ENCODE measurements at places on chromosomes 1 and 21.

DNA sequence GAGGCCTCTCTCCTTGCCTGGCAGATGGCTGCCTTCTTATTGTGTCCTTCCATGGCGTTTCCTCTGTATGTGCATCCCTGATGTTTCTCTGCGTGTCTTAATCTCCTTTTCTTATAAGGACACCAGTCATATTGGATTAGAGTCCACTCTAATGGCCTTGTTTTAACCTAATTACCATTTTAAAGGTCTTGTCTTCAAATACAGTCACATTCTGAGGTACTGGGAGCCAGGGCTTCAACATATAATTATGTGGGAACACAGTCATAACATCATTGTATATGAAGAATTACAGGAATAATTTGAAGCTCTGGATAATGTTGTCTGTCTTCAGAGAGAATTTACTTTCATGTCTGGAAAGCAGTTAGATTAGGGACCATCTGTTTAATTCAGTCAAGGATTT, 56.4 kb upstream of the PTGFR start:
- DNase-seq, result no peak

DNA sequence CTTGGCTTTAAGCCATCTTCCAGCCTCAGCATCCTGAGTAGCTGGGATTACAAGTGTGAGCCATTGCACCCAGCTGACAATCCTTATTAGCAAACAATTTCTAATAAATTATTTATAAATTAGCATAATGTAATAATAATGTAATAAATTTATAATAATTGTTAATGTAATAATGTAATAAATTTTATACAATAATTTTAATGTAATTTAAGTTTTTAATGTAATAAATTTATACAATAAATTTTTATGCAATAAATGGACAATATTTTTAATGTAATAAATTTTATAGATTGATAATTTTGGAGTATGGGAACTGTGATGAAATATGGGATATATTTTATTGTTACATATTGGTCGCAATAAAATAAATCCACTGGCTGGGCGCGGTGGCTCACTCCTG, 1457.5 kb downstream of the KCNT2 start:
- no peak for DNase-seq

GRCh38 chr1:79188337-79188736, 181.8 kb upstream of the ADGRL4 start:
- peak; percentile 12 for DNase-seq

DNA sequence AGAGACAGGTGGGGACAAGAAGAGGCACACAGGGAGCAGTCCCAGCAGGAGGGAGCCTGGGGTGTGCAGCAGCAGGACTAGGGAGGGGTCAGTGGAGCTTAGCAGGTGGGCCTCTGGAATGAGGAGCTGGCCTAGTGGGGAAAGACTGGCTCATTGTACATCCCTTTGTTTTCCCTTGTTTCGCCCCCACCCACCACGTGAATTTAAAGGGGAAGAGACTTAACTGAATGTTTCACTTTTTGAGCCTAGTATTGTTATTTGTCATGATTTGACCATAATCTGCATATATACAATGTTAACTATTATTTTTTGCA, 181.7 kb downstream of the DHRS3 start:
- no peak for DNase-seq

- DNase-seq, result no peak
Observed at GRCh38 chr1:162006081-162006480, 17.6 kb downstream of the OLFML2B start.

GRCh38 chr21:29102791-29103257, 27.6 kb upstream of the MAP3K7CL start:
- no peak for DNase-seq

DNA sequence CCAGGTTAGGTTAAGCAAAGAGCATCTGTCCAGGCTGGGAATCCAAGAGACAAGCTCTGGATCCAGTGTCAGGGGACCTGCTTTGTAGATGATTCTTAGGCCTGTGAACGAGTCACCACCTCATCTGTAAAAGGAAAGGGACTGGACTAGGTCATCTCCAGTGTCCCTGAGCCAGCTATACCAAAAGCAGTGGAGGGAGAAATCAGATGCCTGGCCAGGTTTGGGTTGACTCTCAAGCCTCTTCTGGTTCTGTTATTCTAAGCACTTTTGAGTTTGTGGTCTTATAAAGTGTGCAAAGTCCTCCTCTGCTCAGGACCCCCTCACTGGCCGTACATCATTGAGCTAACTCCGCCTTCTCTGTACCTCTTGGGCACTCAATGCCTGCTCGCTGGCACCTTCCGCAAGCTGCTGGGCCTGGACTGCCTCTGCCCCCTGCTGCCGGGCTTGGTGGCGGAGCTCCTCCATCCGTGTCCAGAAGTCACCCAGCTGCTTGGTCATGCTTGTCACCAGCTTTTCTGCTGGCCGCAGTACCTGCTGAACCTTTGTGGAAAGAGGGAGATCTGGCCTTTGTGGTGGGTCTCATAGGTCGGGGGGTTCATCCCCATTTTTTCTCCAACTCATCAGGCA, 33.6 kb downstream of the CAMK1G start:
- DNase-seq, result no peak

GRCh38 chr1:183739741-183740271, 65.1 kb upstream of the RGL1 start:
- DNase-seq, result no peak

DNA sequence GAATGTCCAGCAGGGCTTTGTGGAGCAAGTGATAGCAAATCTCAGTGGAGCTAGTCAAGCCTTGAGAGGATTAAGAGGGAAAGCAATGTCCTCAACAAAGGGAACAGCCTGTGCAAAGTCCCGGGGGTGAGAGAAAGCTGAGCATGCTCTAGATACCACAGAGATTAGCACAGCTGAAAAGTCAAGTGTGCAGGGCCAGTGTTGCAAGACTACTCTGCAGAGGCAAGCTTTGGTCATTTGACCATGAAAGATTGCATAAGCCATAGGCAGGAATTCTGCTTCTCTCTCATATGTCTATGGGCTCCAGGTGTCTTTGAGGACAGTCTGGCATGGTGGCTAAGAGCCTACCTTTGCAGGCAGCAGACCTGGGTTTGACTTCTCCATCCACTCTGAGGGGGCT, 181.0 kb upstream of the JUN start:
- DNase-seq, result no peak

DNA sequence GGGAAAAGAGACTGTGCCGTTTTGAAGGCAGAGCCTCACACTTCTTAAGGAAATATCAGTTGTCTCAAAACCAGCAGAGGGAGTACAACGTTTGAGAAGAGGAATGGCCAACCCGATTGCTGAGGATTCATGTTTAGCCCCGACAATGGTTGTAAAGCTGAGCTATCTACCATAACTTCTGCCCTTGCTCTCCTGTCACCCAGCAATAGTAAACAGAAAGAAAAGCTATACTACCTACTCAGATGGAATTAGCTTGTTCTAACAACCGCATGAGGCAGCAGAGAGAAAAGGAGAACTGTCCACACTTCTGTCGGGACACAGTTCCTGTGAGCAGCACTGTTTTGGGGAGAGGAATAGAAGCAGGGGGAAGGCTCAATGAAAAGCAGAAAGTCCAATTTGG, 91.2 kb downstream of the SLC45A1 start:
- DNase-seq, result no peak

GRCh38 chr1:201737352-201738060, 91.5 kb upstream of the IPO9 start:
- peak; percentile 85 for DNase-seq

DNA sequence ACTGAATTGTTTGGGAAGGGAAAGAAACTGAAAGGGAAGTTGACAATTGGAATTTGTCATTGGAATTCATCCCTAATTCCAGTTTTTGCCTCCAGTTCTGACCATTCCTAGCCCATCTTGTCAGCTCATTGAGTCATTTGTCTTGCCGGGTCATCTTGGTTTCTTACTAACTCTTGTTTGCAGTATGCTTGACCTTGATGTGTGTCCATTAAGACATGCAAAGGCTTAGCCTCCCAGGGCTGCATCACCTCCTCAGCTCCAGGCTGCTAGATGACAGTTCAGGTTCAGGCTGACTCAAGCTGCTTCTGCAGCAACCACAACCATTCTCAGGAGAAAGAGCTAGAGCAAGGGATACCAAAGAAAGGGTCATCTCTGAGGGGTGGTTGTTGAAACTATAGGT, 151.3 kb upstream of the PTGFR start:
- DNase-seq, result peak; percentile 64

GRCh38 chr1:95246511-95246910, 12.5 kb downstream of the RWDD3 start:
- no peak for DNase-seq

DNA sequence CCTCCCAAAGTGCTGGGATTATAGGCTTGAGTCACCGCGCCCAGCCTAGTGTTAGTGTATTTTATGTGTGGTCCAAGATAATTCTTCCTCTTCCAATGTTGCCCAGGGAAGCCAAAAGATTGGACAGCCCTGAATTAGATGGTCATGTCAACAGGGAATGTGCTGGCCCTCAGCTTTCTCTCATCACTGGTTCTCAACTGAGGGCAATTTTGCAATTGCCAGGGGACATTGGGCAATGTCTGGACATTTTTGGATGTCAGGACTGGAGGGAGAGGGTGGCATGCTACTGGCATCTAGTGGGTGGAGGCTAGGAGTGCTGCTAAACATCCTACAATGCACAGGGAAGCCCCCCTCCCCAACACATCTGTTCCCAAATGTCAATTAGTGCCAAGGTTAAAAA, 95.0 kb downstream of the LAMC2 start:
- DNase-seq, result peak; percentile 76

DNA sequence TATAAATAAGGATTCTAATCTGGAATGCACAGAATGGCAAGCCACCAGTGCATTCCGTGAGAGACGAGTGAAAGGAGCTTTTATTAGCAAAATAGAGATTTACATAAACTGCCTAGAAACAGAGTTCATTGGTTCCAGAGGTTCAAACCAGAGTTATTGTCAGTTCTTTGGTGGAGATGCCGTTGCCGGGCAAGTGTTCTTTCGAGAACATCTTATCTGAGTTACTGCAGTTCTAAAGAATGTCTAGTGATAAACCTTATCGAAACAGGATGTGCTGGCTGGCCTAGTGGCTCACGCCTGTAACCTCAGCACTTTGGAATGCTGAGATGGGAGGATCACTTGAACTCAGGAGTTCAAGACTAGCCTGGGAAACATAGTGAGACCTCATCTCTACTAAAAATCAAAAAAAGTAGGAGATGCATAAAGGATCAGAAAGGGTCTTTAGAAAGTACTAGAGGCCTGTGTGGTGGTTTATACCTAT, 19.9 kb upstream of the EVI5 start:
- DNase-seq, result peak; percentile 49

- DNase-seq, result no peak
Observed at GRCh38 chr21:45004481-45005247, 64.8 kb downstream of the SLX9 start.

DNA sequence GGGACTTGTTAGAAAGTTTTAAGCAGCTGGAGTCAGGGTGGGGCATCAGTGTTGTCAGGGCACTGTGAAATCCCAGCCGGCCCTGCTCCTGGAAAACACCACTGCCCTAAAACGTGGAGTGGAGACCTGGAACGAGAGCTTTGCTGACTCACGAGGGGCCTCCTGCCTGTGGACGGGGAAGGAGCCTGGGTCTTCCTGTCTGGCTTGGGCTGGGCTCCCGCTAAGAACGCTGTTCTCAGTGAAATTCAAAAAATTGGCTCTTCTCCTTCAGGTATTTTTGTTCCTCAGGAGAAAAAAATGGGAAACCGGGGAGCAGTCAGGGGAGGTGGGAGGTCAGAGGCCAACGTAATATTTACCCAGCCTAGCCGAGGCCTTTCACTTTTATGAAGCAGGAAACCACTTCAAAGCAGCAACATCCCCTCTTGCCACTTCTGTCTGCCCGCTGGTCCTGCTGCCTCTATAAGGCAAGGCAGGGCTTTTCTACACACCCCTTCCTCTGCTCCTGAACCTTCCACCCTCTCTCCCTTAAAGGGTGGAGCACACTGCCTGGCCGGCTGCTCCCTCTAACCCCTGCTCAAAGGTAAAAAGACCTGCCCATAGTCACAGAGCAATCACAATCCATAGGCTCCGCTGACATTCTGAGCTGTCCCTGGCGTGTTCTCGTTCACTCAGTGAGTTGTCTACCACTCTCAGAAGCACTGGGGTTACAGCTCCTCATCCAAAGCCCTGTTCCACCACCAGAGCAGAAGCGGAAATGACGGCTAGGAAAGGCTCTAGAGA, 8.0 kb downstream of the PLXNA2 start:
- DNase-seq, result no peak

GRCh38 chr1:97307151-97307550, 585.6 kb downstream of the PTBP2 start:
- no peak for DNase-seq

- DNase-seq, result no peak
Observed at GRCh38 chr1:56084246-56084645, 495.1 kb downstream of the PLPP3 start.

DNA sequence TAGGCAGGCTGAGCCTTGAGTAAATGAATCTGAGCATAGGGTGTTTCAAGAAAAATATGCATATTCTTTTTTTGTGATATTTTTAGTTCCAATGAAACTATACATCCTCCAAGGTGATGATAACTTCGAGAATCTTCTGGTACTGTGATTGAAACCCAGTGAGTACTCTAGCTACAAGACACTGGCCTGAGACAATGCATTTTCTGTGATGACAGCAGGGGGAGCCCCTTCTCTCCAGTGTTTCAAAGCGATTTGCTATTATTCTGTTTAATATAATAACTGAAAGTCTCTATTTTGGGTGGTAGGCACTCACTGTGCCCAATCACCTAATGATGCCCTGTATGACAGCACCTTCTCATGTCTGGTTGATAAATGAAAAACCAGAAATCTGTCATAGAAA, 12.1 kb downstream of the IRF2BP2 start:
- DNase-seq, result no peak

DNA sequence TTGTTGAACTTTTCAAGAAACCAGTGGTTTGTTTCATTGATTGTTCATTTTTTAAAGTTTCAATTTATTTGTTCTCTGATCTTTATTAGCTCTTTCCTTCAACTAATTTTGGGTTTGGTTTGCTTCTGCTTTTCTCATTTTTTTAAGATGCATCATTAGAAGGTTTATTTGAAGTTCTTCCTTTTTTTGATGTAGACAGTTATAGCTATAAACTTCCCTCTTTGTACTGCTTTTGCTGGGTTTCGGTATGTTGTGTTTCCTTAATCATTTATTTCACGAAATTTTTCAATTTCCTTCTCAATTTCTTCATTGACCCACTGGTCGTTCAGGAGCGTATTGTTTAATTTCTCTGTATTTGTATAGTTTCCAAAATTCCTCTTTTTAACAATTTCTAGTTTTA, 133.3 kb upstream of the GPR52 start:
- DNase-seq, result no peak

DNA sequence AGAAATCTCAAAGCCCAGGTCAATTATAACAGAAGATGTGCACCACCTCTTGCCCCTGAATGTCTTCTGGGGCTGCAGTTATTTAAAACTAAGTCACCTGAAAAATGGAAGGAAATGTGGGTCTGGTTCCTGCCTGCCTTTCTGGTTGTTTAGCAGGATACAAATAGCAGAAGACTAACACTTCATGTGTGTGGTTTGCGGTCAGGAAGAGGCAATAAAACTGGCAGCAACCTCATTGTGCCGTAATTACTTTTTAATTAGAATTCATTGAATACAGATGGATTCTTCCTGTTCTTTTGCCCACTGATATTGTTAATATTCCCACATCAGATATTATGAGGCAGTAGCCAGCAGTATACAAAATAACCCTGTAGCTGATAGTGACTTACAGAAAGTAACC, 345.7 kb downstream of the ZNF326 start:
- DNase-seq, result no peak

GRCh38 chr1:31771891-31772668, 7.9 kb upstream of the ADGRB2 start:
- DNase-seq, result no peak

All from skeletal muscle cell (primary cell).